ENCODE measurements at places on chromosomes 16 and 17.
A peak's percentile ranks its signal among the peaks of the same experiment; 100 is the strongest.

GRCh38 chr17:40191237-40192208 is 14.3 kb downstream of the RAPGEFL1 start:
- DNase-seq, result peak; percentile 62

GRCh38 chr17:57527221-57528057 is 217.7 kb downstream of the CCDC182 start:
- no peak for DNase-seq

GRCh38 chr17:68390888-68391545 is 66.3 kb downstream of the WIPI1 start:
- no peak for DNase-seq

- DNase-seq, result no peak
Measured at GRCh38 chr17:76808326-76808725, 59.9 kb upstream of the MGAT5B start.

GRCh38 chr17:79969906-79970305 is 65.8 kb downstream of the TBC1D16 start:
- DNase-seq, result no peak

DNA sequence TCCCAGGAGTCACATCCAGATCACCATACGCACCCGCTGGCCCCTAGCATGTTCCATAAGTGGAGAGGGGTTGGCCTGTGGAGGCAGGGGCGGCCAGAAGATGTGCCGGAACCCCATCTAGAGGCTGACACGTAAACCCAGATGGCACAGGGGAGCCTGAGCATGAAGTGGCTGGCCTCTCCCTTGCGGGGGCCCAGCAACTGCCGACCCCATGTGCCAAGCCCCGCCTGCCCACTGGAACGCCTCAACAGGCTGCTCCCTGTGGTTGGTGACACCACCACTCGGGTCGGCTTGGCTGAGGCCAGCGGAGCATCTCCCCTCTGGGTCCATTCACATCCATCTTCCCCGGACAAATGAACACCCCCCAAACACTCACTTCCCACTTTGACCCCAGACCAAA is 9.5 kb downstream of the BCAR1 start:
- no peak for DNase-seq

- no peak for DNase-seq
Measured at GRCh38 chr16:71339236-71340171, 19.0 kb upstream of the CALB2 start.

- no peak for DNase-seq
Measured at GRCh38 chr16:17440131-17440530, 30.6 kb downstream of the XYLT1 start.

- no peak for DNase-seq
Measured at GRCh38 chr16:21701271-21701670, 37.5 kb downstream of the OTOA start.

DNA sequence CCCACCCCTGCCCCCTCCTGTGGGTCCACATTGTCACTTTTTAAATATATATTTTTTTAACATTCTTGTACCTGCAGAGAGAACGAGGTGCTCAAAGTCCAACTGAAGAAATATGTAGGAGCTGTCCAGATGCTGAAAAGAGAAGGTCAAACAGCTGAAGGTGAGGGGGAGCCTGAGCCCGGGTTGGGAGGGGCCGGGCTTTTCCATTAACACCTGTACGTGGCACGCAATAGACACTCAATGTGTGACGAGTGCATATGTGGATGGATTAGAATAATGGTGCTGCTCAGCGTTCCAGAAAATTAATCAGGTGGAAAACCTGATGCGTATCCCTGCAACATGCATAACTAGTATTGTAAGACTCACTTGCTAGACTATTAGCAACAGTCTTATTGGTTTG is 223.0 kb downstream of the SNX29 start:
- no peak for DNase-seq

DNA sequence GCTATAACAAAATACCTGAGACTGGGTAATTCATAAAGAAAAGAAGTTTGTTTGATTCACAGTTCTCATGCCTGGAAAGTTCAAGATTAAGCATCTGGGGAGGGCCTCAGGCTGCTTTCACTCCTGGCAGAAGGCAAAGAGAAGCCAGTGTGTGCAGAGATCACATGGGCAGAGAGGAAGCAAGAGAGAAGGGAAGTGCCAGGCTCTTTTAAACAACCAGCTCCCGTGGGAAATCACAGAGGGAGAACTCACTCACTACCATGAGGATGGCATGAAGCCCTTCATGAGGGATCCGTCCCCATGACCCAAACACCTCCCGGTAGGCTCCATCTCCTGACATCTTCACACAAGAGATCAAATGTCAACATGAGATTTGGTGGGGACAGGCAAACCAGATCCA is 501.6 kb downstream of the MAF start:
- no peak for DNase-seq

DNA sequence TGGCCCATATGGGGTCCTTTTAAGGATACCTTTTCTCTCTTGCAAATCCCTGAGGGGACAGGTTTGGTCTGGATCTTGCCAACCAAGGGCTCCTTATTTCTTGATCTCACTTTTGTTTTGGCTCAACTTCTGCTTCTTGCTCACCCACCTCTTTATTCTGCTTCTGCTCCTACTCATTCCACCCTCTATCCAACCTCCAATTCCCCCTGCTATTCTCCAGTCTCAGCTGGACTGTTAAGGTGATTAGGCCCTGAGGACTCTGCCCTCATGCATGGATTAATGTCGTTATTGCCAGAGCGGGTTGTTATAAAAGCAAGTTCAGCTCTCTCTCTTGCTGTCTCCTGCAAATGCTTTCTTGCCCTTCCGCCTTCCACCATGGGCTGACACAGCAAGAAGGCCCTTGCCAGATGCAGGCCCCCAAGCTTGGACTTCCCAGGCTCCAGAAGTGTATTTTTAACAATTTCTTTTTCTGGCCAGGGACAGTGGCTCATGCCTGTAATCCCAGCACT is 29.8 kb downstream of the LAT start:
- no peak for DNase-seq

- no peak for DNase-seq
Measured at GRCh38 chr16:8204096-8204495, 386.2 kb downstream of the TMEM114 start.

DNA sequence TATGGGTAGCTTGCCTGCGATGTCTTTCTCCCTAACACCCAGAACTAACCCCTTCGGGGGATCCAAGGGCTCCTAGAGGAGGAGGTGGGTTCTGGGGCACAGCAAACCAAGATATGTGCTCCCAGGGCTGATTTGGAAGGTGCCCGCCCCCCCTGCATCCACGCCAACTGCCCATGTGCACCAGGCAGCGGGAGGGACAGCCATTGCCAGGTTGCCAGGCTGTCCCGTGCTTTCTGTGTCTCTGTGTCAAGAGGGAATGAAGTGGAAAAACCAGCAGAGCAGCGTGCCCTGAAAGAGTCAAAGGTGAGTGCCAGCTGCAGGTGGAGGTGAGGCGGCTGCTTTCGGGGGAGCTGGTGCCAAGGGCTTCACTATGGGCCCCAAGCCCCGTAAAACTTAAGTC is 6.4 kb downstream of the TEKT5 start:
- no peak for DNase-seq

DNA sequence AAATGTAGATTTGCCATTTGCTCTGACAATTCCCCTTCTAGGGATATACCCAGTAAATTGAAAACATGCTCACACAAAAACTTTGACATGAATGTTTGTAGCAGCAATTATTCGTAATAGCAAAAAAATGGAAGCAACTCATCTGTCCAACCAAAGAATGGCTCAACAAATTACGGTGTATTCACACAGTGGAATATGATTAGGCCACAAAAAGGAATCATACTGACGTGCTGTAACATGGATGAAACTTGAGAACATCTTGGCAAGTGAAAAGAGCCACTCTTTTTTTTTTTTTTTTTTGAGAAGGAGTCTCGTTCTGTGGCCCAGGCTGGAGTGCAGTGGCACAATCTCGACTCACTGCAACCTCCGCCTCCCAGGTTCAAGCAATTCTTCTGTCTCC is 24.1 kb upstream of the SPNS3 start:
- no peak for DNase-seq

- no peak for DNase-seq
Measured at GRCh38 chr17:38561416-38562214, 44.1 kb downstream of the SRCIN1 start.

DNA sequence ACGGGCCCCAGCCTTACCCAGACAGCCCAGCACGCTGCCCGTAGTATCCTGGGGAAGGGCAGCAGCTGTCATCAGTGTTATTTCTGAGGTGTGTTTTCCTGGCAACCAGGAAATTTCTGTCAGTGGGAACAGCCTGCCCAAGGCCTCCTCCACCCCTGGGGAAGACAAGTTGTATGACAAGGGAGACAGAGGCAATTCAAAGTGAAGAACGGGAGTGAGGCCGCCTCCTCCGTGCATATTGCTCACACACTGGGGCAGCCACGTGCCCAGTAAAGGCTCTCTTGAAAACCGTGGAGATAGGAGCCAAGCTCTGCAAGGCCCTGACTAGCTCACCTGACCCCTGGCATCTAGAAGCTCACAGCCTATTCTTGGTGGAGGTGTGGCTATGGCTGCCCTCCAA is 57.6 kb downstream of the RAI1 start:
- no peak for DNase-seq

- no peak for DNase-seq
Measured at GRCh38 chr16:11007714-11008280, 63.4 kb downstream of the CLEC16A start.

- DNase-seq, result no peak
Measured at GRCh38 chr17:65456368-65457151, 104.9 kb downstream of the AXIN2 start.

DNA sequence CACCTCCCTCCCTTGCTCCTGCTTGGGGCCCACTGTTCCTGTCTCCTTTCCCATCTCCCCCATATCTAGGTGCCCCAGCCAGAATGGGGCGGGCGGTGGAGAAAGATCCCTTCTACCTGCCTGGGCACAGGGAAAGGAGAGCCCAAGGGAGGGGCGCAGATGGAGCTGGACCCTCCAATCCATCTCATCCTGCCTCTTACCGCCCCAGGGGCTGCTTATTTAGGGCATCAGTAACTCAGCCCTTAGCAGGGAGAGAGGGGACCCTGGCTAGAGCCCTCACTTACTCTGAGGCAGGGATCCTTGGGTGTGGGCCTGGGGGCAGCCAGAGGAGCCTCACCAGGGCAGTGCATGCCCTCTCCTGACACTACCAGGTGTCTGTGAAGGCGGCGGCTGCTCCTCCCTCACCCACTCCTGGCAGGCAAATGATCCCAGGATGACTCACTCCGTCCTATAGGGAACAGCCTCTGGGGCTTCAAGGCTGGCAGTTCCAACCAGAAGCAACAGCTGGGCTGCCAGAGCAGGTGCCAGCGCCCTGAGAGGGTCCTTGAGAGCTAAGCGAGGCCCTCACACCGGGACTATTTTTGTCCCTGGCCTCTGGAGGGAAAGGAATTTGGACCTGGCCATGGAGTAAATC is 16.3 kb upstream of the BCAR1 start:
- no peak for DNase-seq

- no peak for DNase-seq
Measured at GRCh38 chr17:72004011-72004427, 116.8 kb upstream of the SOX9 start.

GRCh38 chr17:69761767-69762321 is 313.2 kb upstream of the KCNJ16 start:
- no peak for DNase-seq

DNA sequence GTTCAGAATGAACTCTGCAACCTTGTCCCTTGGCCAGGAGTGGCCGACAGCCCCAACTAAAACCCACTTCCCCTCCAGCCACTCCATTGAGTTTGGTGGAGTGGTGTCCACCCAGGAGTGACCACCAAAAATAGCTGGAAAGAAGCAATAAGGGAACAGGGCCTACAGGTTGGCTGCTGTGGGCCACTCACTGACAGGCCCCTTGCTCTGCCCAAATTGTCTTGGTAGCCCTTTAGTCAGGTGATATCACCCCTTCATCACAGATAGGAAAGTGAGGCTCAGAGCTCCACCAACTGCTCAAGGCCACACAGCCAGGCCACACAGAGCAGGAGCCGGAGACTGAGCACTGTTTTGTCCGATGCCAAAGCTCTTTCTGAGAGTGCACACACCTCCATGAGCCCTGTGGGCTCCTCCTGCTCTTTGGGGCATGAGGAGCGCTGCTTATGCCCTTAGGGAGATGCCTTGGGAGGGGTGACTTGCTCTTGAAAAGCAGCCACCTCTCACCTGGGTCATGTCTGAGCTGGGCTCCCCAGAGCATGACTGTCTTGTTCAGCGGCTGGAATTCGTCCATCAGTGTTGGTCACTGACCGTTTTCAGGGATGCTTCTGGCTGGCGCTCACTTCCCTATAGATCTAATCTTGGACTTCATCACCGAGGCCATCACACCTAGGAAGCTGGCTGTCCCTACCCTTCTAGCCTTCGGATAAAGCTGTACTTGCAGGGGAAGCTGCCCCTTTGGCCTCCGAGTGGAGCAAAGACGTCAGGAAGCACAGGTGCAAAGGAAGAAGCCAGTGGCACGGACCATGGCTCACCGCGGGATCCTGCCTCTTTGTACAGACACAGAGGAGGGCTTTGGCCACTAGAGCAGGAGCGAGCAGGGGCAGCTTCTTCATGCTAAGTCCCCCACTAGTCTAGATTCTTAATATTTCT is 186.0 kb upstream of the ZNF469 start:
- DNase-seq, result no peak

GRCh38 chr17:50034498-50035364 is 21.2 kb upstream of the ITGA3 start:
- DNase-seq, result no peak

All from stimulated activated CD4-positive, alpha-beta T cell treated with anti-CD3 and anti-CD28 coated beads, Interleukin-12 subunit alpha, Interleukin-12 subunit beta, amount 100 ng/mL, for 4 hours (primary cell).